Aorta (tissue), 5 donors: ENCODE measurements at places on chromosomes 12 and 14. TPM values are rescaled to one million over a fixed set of nuclear protein-coding genes. Genes with fewer than 3 reads are reported as not detected.

DNA sequence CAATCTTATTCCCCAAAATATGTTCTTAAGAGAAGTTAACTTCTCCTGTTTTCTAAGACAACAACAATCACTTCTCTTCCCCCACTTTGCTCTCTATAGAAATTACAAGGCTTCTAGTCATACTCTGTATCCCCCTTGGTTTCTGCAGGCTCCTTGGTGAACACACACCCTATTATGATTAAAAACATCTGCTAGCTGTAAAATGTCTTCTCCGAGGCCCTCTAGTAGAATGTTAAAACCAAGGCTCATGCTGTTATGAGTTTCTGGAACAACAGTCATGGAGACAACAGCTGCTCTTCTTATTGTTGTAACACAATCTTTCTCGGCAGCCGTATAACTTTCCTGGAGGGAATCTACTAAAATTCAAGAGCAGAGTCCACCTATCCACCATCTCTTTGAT is 397.5 kb upstream of the CCDC196 start:
- no peak for DNase-seq
- no peak overlapping the region for H3K4me3 ChIP-seq
- H3K4me1 ChIP-seq: no peaks in the 10 kb centered on the region

GRCh38 chr12:95446506-95446900 is 27.4 kb upstream of the METAP2 start:
- H3K4me1 ChIP-seq: no peaks in the 10 kb centered on the region
- peak; percentile 81 for DNase-seq
- H3K27me3 ChIP-seq: no peaks in the 10 kb centered on the region
- no peak overlapping the region for H3K4me3 ChIP-seq
- H3K36me3 ChIP-seq: no peaks in the 10 kb centered on the region

DNA sequence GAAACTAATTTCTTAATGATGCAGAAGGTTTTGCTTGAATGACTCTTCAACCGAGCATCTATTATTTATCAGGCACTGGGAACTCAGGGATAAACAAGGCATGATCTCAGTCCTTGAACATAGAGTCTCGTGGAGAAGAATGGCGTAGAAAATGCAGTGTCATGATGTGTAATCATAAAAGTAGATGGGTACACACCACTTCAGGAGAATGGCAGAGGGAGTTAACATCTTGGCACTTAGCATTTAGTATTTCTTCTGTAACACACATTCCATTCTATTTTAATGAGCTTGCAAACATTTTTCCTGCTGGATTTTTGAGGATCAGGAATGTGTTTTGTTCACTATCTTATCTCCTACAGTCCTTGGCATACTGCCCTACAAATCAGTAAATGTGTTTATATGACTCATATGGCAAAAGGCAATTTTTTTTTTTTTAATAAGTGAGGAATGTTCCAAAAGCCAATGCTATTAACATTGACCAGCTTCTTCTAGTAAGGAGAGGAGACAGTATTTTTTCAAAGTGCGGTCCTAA is 3.8 kb downstream of the TXNRD1 start:
- no peaks in the 10 kb centered on the region for H3K36me3 ChIP-seq
- no peak overlapping the region for H3K27ac ChIP-seq
- DNase-seq: no peak
- peaks cover 3% of the 10 kb centered on the region for H3K4me1 ChIP-seq

DNA sequence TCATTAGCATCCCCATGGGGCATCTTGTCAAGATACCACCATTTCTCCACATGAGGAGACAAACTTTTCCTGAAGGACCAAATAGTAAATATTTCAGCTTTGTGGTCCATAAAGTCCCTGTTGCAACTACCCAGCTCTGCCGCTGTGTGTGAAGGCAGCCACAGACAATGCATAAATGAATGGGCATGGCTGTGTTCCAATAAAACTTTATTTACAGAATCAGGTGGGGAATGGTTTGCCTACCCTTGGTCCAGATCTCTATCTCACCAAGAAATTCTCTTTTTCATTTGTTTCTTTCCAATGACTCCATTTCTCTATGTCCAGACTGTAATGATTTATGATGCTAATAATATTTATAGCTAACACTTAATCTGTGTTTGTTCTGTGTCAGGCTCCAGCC is 409.3 kb upstream of the TBX3 start:
- no peak overlapping the region for H3K27ac ChIP-seq
- no peaks in the 10 kb centered on the region for H3K4me1 ChIP-seq
- no peak overlapping the region for H3K4me3 ChIP-seq
- no peak for DNase-seq

GRCh38 chr14:74176400-74176793 is 62.9 kb upstream of the VSX2 start:
- no peaks in the 10 kb centered on the region for H3K36me3 ChIP-seq
- DNase-seq: no peak
- no peak overlapping the region for H3K27ac ChIP-seq
- H3K4me1 ChIP-seq: no peaks in the 10 kb centered on the region
- H3K27me3 ChIP-seq: no peaks in the 10 kb centered on the region

DNA sequence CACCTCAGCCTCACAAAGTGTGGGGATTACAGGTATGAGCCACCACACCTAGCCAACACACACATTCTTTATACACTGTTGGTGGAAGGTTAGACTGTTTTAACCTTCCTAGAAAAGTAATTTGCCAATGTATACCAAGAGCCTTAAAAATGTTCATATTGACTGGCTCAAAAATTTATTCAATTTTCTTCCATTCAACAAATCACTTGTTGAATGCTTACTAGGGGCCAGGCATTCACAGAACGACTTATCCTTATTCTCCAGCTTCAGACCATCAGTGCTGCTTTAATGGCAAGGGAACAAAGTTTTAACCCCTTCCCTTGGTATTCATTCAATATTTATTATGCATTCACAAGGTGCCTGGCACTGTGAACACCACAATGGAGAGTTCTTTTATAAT is 3.0 kb downstream of the NR2C1 start:
- no peak overlapping the region for H3K27ac ChIP-seq
- no peaks in the 10 kb centered on the region for H3K36me3 ChIP-seq
- no peak for DNase-seq
- no peaks in the 10 kb centered on the region for H3K4me1 ChIP-seq
- H3K27me3 ChIP-seq: no peaks in the 10 kb centered on the region
- no peak overlapping the region for H3K4me3 ChIP-seq

DNA sequence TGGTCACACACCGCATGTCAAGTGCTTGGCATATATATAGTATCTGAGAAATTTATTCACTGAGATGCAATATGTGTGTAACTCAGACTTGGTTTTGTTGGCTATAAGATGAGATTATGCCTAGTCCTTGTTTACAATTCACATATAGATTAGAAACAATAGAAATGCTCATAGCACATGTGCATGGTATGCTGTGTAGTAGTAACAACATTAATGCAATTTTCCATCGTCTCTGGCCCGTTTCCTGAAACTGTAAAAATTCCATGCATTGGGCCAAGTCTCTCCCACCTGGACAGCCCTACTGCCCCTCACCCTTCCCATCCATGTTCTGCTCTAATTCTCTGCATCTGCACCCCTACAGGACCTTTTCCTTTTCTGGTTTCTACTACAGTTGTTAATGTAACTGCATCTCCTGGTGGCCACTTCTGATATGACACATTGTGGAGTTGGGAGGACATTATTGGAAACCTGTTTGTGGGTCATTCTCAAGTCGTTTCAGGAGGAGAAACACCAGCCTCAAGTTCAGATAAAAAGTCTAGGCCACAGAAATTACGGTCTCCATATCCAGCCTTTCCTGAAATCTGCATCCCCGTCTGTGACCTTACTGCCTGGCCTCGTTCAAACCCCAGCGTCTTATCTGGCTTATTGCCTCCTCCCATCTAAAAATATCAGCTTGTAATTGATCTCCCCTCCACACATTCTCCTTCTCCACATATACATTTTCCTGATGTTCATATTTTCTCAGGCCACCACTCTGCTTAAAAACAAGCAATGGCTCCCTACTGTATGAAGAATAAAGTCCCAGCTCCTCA is 37.5 kb downstream of the EMP1 start:
- H3K27me3 ChIP-seq: no peaks in the 10 kb centered on the region
- no peak overlapping the region for H3K4me3 ChIP-seq

DNA sequence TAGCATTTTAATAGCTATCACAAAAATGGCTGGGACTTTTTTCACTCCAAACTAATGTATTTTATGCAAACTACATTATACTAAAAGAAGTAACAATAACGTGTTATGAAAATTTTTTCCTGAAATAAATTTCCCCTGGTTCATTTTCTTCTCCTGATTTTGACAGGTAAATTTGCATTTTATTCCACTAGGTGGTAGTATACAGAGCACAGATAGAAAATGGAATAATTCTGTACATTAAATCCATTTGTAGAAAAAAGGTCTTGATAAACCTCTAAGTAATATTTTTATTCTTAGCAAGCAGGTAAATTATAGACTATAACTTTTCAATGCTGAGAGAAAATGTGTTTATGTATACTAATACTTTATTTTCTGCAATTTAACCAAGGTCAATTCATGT is 96.5 kb downstream of the BCAT1 start:
- H3K27me3 ChIP-seq: no peaks in the 10 kb centered on the region
- no peak for DNase-seq
- no peaks in the 10 kb centered on the region for H3K4me1 ChIP-seq
- no peak overlapping the region for H3K4me3 ChIP-seq

DNA sequence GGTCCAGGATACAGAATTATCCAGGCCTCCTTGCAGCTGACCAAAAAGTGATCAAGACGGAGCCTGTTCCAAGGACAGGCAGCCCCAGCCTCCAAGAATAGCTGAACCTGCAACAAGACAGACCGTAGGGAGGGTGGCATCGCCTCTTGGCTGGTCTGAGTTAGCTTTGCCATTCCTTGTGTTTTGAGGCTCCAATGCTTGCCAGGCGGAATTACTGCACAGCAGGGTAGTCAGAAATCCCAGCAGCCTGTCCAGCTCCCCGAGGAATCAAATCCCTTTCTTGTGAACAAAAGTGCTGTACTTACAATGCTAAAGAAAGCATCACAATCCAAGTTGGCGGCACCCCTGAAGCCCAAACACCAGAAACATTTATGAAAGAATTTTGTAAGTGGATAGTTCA is 246.9 kb downstream of the TMEM132C start:
- H3K27me3 ChIP-seq: no peaks in the 10 kb centered on the region
- no peak overlapping the region for H3K4me3 ChIP-seq
- H3K36me3 ChIP-seq: no peaks in the 10 kb centered on the region
- no peaks in the 10 kb centered on the region for H3K4me1 ChIP-seq
- no peak for DNase-seq

GRCh38 chr14:50762001-50762930 is 68.7 kb downstream of the NIN start:
- no peak overlapping the region for H3K27ac ChIP-seq
- DNase-seq: no peak
- H3K4me3 ChIP-seq: no peak overlapping the region
- no peaks in the 10 kb centered on the region for H3K27me3 ChIP-seq
- peaks cover 6% of the 10 kb centered on the region for H3K36me3 ChIP-seq
- H3K4me1 ChIP-seq: peaks cover 6% of the 10 kb centered on the region

GRCh38 chr14:99568567-99569560 is 35.1 kb downstream of the CCDC85C start:
- H3K27ac ChIP-seq: no peak overlapping the region
- H3K27me3 ChIP-seq: no peaks in the 10 kb centered on the region
- DNase-seq: no peak
- H3K4me1 ChIP-seq: no peaks in the 10 kb centered on the region
- H3K4me3 ChIP-seq: no peak overlapping the region

GRCh38 chr14:105126126-105126980 is 42.2 kb downstream of the JAG2 start:
- H3K27ac ChIP-seq: no peak overlapping the region
- H3K27me3 ChIP-seq: no peaks in the 10 kb centered on the region
- H3K36me3 ChIP-seq: no peaks in the 10 kb centered on the region

DNA sequence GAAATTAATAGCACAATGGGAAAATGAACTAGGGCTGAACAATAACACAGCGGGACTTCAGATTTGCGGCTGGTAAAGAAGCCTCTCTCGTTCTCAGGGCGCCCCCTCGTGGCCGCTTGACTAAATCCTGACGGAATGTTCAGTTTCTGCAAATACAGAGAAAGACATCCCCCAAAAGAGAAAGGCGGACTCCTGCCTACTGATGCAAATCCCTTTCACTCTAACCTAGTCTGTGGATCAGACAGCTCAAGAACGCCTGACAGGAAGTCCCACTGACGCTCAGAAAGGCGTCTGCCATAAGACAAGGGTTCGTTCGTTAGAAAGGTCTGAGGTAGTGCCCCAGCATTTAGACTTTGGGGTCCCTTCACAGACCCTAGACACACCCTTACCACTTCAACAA is 2.5 kb downstream of the NUAK1 start:
- peak overlapping the region; percentile 80 for H3K4me3 ChIP-seq
- no peaks in the 10 kb centered on the region for H3K36me3 ChIP-seq
- DNase-seq: peak; percentile 90
- H3K27me3 ChIP-seq: no peaks in the 10 kb centered on the region

DNA sequence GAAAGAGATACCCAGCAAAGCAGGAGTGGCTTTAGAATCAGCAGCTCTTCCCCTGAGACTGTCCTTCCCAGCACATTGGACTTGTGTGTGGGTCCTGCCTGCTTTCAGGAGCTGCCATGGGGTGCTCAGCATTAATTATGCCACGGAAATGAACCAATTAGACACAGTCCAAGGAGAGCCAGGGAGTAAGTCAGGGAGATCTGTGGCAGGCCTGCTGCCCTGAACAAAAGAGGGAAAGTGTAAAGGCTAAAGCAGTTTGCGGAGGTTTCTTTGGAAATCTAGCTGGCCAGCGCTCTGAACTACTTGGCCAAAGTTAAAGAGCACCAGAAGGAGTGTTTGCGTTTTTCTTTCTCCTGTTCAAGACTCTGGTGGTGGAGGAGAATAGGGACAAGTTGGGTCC is 65.7 kb upstream of the SRSF5 start:
- no peak for DNase-seq
- no peaks in the 10 kb centered on the region for H3K4me1 ChIP-seq
- H3K4me3 ChIP-seq: no peak overlapping the region

The BATF gene
- 3.2 TPM for total RNA-seq

The CMKLR1 gene
- 55.4 TPM for total RNA-seq

The ADAMTS20 gene
- total RNA-seq: not detected

The R3HDM2 gene
- total RNA-seq: 55.8 TPM

The SERPINA9 gene
- total RNA-seq: not detected

The AKAP3 gene
- 0.68 TPM for total RNA-seq

The ASPG gene
- 0.13 TPM for total RNA-seq

The GNB3 gene
- 8.2 TPM for total RNA-seq

The GDF11 gene
- 9.4 TPM for total RNA-seq
